ENCODE measurements at places on chromosomes 2 and 18.

DNA sequence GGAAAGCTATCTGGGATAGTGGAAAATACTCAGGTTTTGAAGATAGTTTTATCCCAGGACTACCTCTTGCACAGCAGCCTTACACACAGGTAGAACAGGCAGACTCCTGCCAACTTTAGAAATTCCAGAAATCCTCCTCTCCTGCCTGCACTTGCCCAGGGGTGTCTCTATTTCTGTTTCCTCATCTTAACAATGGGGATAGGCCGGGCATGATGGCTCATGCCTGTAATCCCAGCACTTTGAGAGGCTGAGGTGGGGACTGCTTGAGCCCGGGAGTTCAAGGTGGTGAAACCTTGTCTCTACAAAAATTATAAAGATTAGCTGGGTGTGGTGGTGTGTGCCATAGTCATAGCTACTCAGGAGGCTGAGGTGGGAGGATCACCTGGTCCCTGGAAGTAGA lies 117.0 kb upstream of the ARL5A start:
- no peak for DNase-seq

DNA sequence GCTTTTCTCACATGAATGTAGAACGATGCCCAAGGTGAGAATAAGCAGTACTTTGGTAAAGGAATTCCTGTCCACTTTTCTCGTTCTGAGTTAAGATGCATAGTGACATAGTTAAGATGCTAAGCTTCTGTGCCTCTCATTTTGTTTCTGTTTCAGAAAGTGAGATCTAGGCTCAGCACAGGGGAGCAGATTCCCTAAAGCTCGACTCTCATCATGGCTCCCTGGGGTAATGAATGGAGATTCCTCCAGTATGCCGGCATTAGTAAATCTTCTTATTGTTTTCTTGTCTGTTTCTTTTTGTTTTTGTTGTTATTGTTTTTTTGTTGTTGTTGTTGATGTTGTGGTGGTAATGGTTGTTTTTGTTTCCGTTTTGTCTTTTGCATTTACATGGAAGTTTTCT lies 225.4 kb downstream of the LRRTM4 start:
- no peak for DNase-seq

DNA sequence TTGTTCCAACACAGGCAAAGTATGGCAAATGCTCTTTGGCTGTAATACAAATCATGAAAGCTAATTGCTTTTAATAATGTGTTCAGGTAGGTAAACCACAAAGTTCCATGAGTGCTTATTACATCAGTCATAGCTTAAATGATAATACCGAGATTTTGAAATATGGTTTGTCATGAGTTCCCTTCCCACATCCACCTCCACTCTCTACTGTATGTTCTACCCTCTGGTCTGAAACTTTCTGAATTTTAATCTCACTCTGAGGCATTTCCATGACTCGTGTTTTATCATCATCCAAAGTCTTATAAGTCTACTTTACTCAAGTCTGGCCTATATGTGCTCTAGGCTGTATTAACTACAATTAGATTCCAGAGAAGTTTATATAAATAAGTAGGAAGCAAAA lies 354.8 kb downstream of the AKAIN1 start:
- DNase-seq, result no peak

GRCh38 chr2:230872968-230873660 lies 8.4 kb downstream of the ITM2C start:
- no peak for DNase-seq

- DNase-seq, result no peak
Observed at GRCh38 chr2:127985026-127985734, 42.7 kb downstream of the SAP130 start.

DNA sequence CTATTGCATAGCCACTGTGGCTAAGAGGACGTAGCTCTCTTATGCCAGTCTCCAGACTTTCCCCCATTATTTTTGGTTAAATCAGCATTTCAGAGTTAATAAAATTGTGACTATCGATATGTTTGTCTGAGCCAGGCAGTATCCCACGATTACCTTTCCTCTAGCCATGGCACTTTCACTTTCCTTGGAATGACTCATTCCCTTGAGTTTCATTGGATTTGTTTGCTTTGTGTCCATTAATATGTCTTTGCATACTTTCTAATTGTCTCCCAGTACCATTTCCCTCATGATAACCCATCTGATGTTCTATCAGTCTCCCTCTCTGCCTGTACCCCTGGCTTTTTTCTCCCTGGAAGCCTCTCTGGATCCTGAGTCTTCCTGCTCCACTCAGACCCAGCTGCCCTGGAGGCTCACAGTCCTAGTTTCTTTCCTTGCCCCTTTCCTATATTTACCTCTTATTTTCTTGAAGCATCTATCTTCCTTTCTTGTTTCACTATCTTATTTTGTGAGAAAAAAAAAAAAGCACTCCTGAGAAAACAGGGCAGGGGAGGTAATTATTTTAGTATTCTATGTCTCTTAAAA lies 126.1 kb downstream of the MTX2 start:
- DNase-seq, result no peak

- DNase-seq, result no peak
Observed at GRCh38 chr2:149860276-149860921, 272.8 kb upstream of the MMADHC start.

- no peak for DNase-seq
Observed at GRCh38 chr2:122960759-122961641, 1064.1 kb upstream of the CNTNAP5 start.

DNA sequence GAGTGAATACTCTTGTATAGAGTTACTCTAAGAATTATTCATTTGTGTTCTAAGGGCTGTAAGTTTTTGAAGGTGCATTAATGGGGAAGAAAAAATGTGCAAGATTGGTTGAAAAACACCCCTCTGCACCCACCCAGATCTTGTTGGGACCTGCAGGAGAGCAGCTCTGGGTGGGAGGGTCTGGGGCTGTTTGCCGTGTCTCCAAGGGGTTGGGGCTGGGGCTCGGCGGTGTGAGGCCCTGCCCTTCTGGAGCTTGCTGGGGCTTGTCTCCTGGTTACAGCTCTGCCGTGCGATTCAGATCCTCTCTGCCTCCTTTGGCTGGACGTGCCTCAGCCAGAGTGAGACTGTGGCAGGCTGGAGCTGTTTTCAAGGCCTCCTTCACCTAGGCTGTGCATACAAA lies 26.1 kb downstream of the IGFBP2 start:
- DNase-seq, result no peak

GRCh38 chr2:25895610-25896009 lies 17.3 kb upstream of the ASXL2 start:
- DNase-seq, result no peak

- DNase-seq, result no peak
Observed at GRCh38 chr2:173326806-173327205, 27.9 kb upstream of the CDCA7 start.

GRCh38 chr18:51943281-51943680 lies 396.7 kb upstream of the DCC start:
- DNase-seq, result no peak

DNA sequence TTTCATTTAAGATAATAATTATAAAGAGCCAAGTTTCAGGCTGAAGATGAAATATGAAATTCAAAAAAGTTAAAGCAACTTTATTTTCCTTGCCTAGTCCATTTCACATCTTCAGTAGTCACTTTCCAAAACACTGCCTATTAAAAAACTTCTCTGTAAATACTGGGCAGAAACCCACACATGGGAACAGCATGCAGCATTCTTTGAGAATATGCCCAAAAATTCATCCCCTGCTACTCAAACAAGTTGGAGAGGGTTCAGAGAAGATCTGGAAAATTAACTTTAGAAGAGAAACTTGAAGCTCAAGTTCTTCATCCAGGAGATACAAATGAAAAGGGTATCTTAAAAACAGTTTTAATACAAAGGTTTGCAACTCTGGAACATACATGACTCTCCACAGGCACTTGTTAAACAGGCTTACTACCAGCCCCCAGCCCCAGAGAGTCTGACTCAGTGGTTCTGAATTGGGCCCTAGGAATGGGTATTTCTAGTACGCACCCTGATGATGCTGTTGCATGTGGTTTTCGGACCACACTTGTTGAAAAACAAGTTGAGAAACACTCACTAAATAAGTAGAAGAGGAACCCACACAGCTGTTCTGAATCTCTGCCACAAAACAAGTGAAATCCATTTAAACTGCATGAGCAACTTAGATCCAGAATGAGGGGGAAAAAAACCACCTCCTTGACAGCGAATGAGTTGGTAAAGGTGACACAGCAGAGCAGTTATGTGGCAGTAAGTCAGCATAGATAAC lies 329.1 kb downstream of the SATB2 start:
- no peak for DNase-seq

DNA sequence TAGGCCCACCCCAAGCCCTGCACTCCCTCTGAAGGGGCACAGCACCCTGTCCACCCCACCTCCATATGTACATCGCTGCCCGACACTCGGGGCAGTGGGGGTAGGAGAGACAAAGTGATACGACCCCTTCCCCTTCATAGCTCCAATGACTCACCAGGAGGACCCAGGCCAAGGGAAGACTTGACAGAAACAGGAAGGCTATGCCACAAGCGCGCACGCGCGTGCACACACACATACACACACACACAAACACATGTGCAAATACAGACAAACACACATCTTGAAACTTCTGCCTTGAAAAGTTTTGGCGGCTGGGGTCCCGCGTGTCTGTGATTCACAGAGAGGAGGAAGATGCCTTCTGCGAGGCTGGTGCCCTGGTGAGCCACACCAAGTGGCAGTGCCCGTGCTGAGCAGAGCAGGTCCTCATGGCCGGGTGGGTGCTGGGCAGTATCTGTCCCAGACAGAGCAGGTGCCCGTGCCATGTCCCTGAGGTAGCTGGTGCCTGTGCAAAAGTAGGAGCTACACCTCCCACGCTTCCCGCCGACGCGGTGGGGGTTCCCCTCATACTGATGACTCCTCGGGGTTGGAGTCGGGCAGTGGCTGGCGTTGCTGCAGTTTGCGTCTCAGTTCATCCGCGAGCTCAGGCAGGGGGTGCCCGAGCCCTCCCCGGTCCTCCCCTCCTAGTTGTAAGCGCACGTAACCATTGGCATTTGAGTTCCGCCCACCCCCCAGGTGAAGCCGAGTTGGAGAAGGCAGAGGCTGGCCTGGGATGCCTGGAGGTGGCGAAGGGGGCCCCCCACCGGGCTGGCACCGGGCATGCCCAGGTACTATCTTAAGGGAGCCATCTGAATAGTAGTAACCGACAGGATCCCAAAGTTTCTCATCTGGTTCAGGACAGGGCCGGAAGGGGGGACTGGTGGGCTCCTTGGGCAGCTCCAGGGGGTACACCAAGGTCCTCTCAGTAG lies 2.5 kb upstream of the ANKRD39 start:
- DNase-seq, result no peak

GRCh38 chr2:234795272-234795920 lies 156.4 kb upstream of the SH3BP4 start:
- no peak for DNase-seq

DNA sequence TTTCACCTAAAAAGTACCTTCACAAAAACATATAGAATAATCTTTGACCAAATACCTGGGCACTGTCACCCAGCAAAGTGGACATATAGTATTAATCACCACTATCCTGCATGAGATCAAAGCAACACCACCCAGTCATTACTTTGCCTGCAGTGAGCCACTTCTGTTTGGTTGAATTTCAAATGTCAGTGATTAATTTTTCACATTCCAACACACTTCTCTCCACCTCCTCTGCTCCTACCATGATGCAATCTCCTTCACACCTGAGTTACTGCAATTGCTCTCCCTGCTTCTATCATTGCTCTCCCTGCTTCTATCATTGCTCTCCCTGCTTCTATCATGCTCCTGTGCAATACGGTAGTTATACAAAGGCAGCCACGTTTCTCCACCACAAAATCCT lies 106.1 kb upstream of the NETO1 start:
- DNase-seq, result no peak

- no peak for DNase-seq
Observed at GRCh38 chr2:20504174-20504573, 57.3 kb downstream of the RHOB start.

GRCh38 chr2:232335859-232336215 lies 42.7 kb upstream of the ALPP start:
- DNase-seq, result no peak

- DNase-seq, result no peak
Observed at GRCh38 chr2:178829299-178829960, 22.2 kb upstream of the TTN start.

DNA sequence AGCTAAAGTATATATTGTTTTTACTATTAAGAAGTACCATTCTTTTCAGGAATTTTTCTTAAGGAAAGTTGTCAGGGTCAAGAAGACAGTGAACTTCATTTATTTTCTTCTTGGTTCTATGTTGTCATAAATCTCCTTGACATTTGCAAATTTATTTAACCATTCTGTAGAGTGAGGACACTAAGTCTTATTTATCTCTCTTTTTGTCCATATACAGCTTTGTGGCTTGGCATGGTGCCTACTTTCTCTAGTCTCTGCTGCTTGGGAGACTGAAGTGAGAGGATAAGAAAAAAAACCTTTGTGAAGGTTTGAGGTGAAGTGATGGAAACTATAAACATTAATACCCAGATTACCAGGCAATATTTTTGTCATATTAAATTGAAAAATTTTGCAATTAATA lies 1389.4 kb downstream of the SUCLG1 start:
- DNase-seq, result no peak

DNA sequence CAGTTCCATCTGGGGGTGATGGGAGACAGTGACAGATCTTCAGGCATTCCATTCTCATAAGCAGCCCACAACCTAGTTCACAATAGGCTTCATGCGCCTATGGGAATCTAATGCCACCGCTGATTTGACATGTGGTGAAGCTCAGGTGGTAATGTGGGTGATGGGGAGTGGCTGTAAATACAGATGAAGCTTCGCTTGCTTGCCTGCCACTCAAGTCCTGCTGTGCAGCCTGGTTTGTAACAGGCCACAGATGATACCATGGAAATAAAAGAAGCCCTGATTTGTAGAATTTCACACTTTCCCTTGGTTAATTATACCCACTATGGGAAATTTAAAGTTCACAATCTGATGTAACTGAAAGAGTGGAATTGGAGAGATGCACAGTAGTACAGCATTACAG lies 40.5 kb upstream of the CXXC1 start:
- DNase-seq, result no peak

GRCh38 chr2:239273280-239274234 lies 127.3 kb downstream of the HDAC4 start:
- no peak for DNase-seq

- DNase-seq, result no peak
Observed at GRCh38 chr2:60453301-60453700, 100.2 kb downstream of the BCL11A start.

GRCh38 chr18:32459361-32460101 lies 11.2 kb downstream of the GAREM1 start:
- no peak for DNase-seq

GRCh38 chr2:65343386-65343785 lies 89.0 kb downstream of the SPRED2 start:
- no peak for DNase-seq

All from GOT3 (cell line).